ENCODE measurements at places on chromosomes 16 and 17.

GRCh38 chr17:58756246-58757161 lies 850 bp downstream of the PPM1E start:
- DNase-seq, result no peak

GRCh38 chr17:49452661-49453060 lies 38.0 kb upstream of the PHB1 start:
- DNase-seq, result no peak

GRCh38 chr16:55437625-55438024 lies 41.4 kb upstream of the MMP2 start:
- no peak for DNase-seq

GRCh38 chr16:76226011-76226410 lies 51.2 kb upstream of the CNTNAP4 start:
- no peak for DNase-seq

Data from left lung (tissue), 14 donors.